ENCODE measurements at places on chromosomes 4 and X.
A peak's percentile ranks its signal among the peaks of the same experiment; 100 is the strongest.

DNA sequence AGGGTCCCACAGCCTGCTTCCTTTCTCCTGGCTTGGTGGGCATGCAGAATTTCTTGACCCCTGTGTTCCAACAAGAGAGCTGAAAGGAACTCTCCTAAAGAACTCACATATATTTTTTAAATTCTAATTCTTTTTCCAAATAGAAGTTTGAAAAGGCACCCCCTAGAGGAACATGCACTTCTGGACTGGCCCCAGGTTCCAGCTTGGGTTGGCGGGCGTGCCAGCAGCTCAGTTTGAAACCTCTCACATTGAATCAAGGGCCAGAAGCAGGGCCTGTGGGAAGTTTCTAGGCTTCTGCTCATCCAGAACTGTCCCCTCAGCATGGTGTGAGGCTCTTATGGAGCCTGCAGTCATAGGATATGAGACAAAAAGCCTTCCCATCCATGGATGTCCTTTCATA, 132.6 kb downstream of the ATG4A start:
- no peak for DNase-seq

GRCh38 chr4:139368998-139369397, 66.7 kb upstream of the NDUFC1 start:
- no peak for DNase-seq

GRCh38 chrX:108072746-108073145, 18.6 kb downstream of the PSMD10 start:
- DNase-seq = no peak

- no peak for DNase-seq
These were observed 71.5 kb upstream of the VEGFC start for GRCh38 chr4:176864238-176864637.

DNA sequence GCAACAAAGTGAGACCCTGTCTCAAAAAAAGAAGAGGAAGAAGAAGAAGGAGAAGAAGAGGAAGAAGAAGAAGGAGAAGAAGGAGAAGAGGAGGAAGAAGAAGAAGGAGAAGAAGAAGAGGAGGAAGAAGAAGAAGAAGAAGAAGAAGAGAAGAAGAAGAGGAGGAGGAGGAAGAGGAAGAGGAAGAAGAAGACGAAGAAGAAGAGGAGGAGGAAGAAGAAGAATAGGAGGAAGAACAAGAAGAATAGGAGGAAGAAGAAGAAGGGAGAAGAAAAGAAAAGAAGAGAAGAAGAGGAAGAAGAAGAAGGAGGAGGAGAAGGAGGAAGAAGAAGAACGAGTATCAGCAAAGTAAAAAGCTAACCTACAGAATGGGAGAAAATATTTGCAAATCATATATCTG, 33.3 kb upstream of the LONRF3 start:
- no peak for DNase-seq

- DNase-seq = no peak
These were observed 260 bp upstream of the CCDC149 start for GRCh38 chr4:24913119-24913485.

DNA sequence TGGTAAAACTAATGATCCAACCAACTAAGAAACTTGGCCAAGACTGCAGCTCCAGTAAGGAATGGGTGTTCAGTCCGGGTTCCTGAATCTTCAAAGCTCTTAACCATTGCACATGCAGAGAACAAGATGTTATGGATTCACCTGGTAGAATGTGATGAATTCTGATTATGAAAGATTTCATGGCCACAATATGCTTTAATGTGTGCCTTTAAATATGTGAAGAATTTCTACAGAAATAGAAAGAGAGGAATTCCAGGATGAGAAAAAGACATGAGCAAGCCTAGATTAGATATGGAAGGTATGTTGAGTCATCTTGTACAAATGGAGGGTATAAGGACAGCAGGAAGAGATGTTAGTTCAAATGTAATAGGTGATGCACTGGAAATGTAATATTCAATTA, 472.2 kb upstream of the TENM3 start:
- no peak for DNase-seq

DNA sequence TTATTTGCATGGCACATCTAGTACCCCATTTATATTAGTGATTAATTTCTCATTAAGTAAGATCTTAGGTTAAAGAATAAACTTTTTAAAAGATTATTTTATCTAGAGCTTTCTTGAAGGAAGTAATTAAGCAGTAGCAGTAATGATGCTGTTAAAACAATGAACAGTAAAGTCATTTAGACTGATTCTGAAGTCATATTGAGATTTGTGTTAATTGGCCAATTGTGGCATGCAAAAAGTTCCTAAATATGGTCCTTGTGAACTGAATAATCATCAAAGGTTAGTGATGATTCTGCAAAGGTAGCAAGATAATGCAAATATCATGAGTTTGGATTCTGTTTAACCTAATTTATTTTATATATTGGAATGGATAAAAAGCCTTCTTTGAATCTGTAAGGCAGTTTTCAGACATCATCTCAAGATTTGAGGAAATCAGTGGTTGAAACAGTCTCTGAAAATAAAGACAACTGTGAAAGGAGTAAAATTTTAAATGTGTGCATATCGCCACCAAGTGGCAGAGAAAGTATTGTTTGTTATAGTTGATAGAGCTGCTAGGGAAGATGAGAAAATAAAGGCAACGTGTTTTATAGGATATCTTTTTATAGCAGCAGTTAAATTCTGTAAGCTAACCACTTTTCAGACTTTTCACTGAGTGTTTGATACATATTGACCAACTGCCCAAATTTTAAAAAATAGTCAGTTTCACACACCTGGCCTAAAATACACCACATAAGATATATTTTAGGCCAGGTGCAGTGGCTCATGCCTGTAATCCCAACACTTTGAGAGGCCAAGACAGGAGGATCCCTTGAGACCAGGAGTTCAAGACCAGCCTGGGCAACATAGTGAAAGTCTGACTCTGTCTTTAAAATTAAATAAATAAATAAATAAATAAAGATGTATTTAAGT, 79.6 kb downstream of the CCKAR start:
- peak; percentile 24 for DNase-seq

GRCh38 chrX:2463973-2464676, 36.7 kb downstream of the DHRSX start:
- DNase-seq = no peak

- DNase-seq = no peak
These were observed 24.5 kb upstream of the GPR78 start for GRCh38 chr4:8555716-8556115.

- DNase-seq = no peak
These were observed 186.8 kb downstream of the NWD2 start for GRCh38 chr4:37431417-37431743.

- DNase-seq = no peak
These were observed 269.8 kb downstream of the COL25A1 start for GRCh38 chr4:109032671-109033070.

DNA sequence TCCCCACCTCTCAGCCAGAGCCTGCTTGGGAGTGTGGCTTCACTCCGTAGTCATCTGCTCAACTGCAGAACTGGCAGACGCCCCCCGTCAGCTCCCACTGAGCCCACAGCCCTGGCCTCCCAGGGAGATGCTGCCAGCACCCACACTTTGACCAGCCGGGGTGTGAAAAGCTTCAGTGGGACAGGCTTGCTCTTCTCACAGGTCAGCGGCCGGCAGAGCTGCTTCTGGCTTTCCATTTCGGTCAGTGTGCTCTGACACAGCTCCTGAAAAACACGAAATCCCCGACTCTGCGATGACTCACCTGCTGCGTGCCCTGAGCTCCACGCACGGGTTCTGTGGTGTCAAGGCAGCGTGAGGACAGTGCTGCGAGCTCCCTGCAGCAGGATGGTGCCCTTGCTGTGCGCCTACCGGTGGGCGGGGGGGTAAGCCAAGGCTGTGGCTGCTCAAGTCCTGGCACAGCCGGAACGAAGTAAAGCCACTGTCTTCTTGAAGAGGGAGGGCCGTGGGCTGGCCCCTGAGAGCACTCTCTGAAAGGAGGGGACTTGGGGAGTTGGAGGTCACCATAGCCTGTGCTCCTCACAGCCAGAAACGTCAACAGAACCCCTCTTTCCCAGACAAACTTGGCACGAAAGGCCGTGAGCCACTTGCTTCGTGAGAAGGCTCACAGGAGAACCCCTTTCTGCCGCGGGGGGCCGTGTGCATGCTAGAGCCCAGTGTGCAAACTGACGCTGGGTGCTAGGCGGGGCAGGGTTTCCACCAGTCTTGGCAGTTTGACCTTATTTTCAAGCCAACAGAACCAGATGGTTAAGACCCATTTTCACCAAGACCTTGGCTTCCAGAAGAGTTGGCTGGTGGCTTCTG, 23.6 kb downstream of the NOP14 start:
- DNase-seq = no peak

DNA sequence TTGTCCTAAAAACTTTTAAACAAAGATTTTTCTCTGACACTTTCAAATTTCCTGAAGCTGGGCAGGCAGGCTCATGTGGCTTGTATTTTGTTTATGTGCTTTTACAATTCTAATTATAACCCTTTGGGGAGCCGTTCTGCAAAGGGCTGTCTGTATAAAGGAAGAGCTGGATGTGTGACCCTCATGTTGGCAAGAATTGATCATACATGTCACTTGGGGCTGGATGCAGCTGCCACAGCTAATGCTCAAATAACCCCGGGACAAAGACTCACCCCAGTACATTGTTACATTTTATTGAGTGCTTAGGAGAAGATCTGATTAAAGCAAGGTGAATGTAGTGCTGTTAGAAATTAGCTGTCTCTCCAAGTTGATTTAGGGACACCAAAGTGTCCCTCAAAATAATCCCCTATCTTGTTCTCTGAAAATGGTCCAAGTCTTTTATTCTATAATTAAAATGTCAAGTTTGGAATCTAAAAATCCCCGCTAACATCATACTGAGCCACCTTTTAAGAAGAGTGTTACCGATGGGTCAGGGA, 13.0 kb upstream of the DAPP1 start:
- no peak for DNase-seq

DNA sequence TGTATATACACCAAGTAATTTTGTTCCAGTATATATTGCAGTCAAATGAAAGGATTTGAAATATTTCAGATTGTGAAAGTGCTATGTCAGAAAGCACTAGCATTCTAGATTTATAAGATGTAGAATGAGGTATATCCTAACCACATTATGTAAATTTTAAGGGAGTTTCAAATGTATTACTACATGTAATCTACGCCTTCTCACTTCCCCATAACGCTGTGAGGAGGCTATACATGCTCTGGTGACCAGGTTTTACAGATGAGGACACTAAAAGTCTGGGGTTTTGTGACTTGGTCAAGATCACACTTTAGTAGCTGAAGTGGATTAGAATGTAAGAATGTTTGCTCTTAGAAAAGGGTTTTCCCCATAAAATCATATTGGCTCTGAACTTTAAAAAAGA, 8.1 kb downstream of the ENPEP start:
- DNase-seq = no peak

GRCh38 chr4:149638073-149638472, 177.6 kb downstream of the IQCM start:
- no peak for DNase-seq

DNA sequence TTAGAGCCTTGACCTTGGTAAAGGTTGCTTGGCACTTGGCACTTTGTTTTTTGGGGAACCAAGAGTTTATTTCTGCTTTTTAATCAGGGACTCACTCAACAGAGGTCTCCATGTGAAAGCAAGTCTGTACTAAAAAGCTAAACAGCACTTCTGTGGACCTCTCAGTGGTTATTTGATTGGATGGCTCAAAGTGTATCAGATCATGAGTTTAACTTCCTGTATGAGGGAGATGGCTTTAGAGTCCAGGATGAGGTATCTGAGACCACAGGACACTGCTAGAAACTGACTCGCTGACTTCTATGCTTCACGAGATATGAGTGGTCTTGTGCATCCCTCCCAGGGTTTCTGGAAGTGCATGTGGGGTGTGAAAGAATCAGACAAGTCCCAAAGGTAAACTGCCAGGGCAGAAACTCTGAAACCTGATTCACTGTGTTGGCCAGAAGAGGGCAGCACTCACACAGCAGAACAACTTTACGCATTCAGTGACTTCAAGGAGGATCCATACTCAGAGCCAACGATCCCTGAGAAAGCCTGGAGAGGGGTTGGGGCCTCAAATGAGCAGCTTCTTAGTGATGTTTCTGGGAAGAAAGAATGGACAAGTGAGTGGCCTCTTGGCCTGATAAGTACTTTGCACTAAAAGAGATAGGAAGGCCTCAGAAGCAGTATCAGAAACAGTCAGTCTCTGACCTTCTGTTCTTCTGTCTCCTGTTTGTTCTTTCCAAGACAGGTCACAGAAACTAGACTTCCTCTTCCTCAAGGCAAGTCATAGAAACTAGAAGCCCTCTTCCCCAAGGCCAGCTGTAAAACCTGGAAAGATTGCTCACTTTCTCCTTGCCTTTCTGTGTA, 220.3 kb upstream of the CXCL13 start:
- peak; percentile 35 for DNase-seq

GRCh38 chr4:21167711-21168110, 467.5 kb downstream of the PACRGL start:
- DNase-seq = no peak

- DNase-seq = no peak
These were observed 247.6 kb downstream of the CBLL2 start for GRCh38 chrX:22520128-22520828.

DNA sequence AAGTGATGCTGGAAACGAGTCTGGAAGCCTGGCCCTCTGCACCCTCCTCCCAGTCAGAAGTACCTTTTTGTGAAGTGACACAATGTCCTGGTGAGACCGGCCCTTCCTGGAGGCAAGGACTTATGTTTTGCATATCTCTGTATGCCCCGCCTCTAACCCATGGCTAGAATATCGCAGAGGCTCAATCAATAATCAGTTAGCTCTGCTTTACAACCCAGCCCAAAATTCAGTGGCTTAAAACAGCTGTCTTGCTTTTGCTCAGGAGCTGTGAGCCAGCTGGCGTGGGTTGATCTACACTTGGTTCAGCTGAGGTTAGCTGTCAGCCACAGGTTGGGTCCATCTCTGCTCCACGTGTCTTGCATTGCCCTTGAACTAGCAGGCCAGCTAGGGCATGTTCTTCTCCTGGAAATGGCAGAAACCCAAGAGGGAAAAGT, 98.8 kb upstream of the METTL14 start:
- no peak for DNase-seq

- DNase-seq = no peak
These were observed 45.7 kb downstream of the GPAT3 start for GRCh38 chr4:83581411-83582288.

DNA sequence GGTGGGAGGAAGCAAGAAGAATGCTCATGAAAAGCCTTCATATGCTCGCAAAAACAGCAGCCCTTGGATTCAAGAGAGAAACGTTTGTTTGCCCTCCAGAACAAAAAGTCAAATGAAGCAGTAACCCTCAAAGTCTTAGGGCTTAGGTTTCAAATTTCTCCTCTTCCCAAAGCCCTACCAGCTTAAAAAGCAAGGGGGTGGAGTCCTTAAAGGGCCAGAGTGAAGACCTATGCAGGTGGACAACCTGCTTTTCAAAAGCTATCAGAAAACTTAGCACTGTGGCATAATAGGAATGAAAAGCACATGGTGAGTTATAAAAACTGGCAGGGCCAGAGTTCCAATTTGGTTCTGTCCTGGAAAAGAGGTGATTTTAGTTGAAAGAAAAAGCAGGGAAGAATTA, 253.3 kb downstream of the NAP1L3 start:
- DNase-seq = no peak

DNA sequence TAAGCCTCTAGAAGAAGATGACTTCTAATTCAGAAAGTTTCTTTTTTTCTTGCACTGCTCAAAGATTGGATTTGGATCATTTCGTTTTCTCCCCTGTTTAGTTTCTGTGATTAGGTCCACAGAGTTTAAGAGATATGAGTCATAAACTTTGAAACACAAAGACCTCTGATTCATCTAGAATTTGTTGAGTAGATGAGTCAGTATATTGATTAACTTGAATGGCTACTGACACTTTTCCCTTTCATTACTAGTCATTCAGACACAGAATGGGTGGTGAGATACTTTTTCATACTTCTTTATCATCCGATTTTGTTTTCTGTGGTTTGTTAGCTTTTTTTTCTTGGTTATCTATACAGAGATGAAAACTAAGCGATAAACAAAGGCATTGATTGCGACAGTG, 34.1 kb upstream of the AFF2 start:
- no peak for DNase-seq

GRCh38 chrX:79130857-79131256, 13.6 kb upstream of the GPR174 start:
- DNase-seq = no peak

Data from activated gamma-delta T cell treated with Interleukin-2 at 50 U/mL for 16 hours (primary cell).